ENCODE measurements at places on chromosomes 12 and 14. TPM values are rescaled to one million over a fixed set of nuclear protein-coding genes. Genes with fewer than 3 reads are reported as not detected.

GRCh38 chr12:15268309-15268708 lies 47.1 kb upstream of the RERG start:
- no peak for DNase-seq

DNA sequence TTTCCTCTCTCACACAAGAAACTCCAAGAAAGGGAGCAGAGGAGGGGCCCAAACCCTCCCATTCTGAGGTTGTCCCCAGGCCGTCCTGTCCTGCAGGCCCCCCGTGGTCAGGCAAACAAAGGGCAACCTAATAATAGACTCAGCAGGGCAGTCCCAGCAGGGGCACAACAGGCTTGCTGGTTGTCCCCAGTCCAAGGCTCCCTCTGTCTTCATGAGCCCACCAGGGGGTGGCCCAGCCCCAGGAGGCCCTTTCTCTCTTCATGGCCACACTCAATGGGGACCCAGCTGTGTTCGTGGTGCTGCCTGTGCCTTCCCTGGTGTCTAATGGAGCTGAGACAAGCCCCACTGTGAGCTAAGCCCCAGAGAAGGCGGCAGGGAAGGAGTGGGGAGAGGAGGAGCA lies 359.9 kb downstream of the ADGRD1 start:
- DNase-seq = no peak

- DNase-seq = no peak
Observed at GRCh38 chr14:90193925-90194324, 62.4 kb upstream of the PSMC1 start.

DNA sequence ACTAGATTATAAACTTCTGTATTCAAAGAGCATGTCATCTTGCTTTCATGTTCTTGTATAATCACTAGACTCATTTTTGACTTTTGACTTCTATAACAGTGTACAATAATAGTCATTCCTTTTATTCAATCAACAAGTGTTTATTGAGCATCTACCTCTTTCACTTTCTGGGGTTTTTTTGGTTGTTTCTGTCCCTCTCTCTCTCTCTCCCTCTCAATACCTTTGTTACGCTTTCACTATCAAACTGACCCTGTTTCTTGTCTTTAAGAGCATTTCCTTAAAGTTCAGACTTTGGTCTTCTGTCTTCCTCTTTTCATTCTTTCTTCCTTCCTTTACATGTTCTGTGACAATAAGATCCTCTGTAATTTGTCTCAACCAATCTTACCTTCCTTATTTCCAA lies 49.5 kb downstream of the GPR137C start:
- DNase-seq = no peak

The TAS2R9 gene
- not detected for total RNA-seq

The HDAC7 gene
- 56.3 TPM for total RNA-seq
